Posterior vena cava (tissue), 2 donors: ENCODE measurements at places on chromosomes 1 and 21. TPM values are rescaled to one million over a fixed set of nuclear protein-coding genes. Genes with fewer than 3 reads are reported as not detected.
A peak's percentile ranks its signal among the peaks of the same experiment; 100 is the strongest.

DNA sequence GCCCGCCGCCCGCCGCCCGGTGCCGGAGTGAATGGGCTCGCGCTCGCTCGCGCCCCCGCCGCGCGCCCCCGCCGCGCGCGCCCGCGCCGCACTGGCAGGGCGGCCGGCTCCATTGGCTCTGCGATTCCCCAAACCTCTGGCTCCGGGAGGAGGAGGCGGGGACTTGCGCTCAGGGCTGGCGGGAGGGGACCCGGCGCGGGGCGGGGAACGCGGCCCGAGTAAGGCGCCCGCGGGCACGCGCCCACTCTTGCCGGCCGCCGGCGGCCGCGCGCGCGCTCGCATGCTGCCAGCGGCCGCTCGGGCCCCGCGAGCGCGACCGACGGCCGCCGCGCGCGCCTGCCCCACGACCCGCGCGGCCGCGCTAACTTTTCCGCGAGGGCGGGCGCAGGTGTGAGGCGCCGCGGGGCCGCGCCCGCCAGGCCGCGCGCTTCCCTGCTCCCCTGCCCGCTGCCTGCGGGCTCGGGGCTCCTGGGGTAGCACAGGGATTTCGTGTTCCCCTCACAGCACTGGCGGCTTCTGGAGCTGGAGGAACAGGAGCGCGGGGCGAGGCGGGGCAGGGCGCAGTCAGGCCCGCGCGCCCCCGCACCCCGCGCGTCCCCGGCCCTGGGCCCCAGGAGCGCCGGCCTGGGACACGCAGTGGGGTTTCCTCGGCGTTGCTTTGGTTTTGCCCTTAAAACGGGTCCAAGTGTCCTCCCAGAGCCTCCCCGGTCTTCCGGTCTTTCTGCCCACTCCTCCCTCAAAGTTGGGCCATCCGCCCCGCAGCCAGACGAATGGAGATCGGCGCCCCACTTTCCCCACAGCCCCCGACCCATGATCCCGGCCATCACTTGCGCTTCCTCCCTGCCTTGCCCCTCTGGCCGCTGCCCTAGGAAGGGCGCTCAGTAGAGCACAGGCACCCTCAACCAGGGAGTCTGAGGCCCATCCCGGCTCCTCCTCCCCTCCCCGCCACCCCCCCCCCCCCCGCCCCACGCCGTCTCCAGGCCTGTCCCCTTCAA is 101.5 kb downstream of the CASZ1 start:
- peak; percentile 95 for DNase-seq

DNA sequence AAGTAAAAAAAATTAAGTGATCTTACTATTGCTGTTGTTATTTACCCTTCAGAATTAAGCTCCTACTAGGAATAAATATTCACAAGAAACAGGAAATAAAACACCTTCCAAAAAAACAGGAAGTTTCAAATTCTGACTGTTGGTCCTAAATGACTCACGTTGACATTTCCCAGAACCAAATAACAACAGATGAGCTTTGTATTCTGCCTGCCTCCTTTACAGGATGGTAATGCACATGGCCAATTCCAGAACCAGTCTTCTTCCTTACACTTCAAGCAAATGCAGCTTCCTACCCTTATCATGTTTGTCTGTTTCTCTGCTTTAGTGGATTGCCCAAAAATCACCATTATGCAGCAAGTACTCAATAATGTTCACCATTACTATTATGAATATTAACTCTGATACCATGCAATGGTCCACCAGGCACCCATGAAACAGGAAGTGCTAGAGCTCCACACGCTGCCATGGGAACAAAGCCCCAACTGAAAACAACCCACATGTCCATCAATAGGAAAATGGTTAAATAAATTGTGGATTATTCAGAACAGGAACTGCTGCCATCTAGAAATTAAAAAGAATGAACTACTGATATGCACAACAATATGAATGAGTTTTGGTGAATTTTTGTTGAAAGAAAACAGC is 8.9 kb downstream of the CASP9 start:
- DNase-seq, result no peak

DNA sequence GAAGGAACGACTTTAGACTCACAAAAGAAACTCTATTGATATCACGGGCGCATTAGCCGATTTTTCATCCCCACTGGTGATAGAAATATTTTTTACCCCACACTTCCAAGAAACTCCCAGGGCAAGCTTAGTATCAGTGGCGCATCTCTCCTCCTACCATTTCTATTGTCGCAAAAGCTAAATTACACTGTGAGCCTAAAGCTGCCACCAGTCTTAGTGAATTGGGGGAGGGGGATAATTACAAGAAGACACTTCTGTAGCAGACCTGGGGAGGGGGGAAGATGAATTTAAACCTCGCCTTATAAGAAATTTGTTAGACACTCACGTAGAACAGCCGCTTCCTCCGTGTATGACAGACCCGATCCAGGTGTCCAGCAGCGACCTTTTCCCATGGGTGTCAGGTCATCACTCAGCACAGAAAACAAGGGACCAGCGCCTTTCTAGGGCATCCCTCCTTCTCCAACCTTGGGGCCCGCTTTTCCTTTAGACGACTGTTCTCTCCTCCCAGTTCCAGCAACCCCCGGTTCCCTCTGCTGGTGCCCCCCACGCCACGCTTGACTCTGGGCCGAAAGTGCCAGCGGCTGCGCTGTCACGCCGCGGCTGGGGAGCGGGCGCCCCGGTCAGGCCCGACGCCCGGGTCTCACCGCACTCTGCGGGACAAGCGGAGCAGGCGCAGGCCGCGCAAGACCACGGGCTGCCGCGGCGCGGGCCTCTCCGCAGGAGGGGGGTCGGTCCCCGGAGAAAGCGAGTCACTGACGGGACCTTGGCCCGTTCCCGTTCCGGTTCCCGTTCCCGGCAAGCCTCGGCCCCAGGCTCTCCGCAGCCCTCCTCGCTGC is 821 bp downstream of the PHC2 start:
- no peak for DNase-seq

DNA sequence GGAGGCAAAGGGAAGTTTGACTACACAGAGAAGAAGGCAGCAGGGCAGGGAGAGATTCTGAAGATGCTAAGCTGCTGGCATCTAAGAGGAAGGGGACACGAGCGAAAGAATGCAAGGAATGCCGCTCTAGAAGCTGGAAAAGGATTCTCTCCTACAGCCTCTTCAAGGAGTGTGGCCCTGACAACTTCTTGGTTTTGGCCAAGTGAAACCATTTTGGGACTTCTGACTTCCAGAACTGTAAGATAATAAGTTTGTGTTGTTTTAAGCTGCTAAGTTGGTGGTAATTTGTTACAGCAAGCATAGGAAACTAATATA is 28.5 kb downstream of the MGST3 start:
- no peak for DNase-seq

DNA sequence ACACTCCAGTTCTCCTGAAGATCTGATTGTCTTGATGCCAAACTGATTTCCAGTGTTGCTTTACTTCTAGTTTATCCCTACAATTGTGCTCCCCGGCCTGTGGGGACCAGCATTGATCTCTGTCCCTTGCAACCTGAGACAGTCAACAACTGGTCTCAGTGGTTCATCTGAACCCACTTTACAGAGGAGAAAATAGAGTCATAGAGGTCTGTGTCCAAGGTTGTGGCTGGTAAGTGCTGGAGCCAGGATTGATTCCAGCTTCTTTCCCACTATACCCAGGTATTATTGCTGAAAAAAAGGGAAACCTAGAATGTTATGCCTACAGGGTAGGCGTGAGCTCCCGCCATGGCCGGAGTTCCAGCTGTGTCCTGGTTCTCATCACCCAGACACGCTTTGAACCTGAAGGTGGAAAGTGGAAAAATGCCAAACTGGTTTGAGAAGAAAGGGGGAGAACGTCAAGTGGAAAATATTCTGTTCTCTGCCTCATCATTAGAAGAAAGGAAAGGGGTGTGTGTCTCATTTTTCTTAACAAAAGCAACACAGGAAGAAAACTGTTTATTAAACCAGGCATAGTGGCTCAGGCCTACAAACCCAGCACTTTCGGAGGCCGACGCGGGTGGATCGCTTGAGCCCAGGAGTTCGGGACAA is 60.7 kb upstream of the ITPKB start:
- no peak for DNase-seq

GRCh38 chr1:4724695-4725250 is 70.4 kb downstream of the AJAP1 start:
- no peak for DNase-seq

Gene CTSE
- total RNA-seq, result not detected

DNA sequence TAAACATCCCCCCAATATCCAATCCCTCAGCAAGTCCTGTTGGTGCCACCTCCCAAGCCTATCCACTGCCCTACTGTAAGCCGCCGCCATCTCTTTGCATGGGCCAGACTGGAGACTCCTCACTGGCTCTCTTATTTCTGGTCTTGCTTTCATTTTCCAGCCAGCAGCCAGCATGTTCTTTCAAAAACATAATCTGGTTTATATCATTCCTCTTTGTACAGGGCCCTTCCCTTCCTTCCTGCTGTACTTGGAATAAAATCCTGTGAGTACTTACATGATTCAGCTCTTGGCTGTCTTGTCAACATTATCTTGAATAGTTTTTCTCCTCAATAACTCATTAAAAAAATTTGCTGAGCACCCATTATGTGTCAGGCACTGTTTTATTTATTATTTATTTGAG is 28.2 kb downstream of the TLR5 start:
- DNase-seq, result no peak
